Left colon (tissue), 2 donors: ENCODE measurements at places on chromosomes 6 and 20. TPM values are rescaled to one million over a fixed set of nuclear protein-coding genes. Genes with fewer than 3 reads are reported as not detected.
A peak's percentile ranks its signal among the peaks of the same experiment; 100 is the strongest.

GRCh38 chr20:20401991-20402390 is 34.1 kb downstream of the INSM1 start:
- DNase-seq = no peak

- no peak for DNase-seq
Measured at GRCh38 chr6:13471184-13471583, 16.2 kb downstream of the GFOD1 start.

- peak; percentile 50 for DNase-seq
Measured at GRCh38 chr20:32112841-32113240, 3.3 kb downstream of the TM9SF4 start.

DNA sequence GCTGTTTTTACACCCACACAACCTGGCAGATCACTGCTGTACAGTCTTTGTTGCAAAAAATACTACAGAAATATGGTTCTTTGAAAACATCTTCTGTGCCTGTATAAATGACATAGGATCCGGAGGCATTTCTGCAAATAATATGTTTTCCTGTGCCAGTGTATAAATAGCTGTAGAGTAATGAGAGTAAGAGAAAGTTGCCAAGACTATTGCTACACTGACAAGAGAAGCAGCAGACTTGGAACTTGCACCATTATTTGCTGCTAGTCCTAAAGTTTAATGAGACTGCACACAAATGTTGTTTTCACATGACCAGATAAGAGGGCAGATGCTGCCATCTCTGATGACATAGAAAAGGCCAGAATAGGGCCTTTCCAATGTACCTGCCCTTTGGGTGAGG is 50.0 kb upstream of the DTNBP1 start:
- no peak for DNase-seq

The PPIL6 gene
- total RNA-seq = 2.0 TPM

The SLPI gene
- 204 TPM for total RNA-seq

The DEFB132 gene
- not detected for total RNA-seq

The BANF2 gene
- total RNA-seq = not detected
